Stimulated activated CD8-positive, alpha-beta memory T cell treated with anti-CD3 and anti-CD28 coated beads, Interleukin-2, amount 100 ng/mL, for 1 hour (primary cell): ENCODE measurements at places on chromosomes 4 and X.

- no peak for DNase-seq
Measured at GRCh38 chrX:118181030-118181429, 64.4 kb upstream of the KLHL13 start.

DNA sequence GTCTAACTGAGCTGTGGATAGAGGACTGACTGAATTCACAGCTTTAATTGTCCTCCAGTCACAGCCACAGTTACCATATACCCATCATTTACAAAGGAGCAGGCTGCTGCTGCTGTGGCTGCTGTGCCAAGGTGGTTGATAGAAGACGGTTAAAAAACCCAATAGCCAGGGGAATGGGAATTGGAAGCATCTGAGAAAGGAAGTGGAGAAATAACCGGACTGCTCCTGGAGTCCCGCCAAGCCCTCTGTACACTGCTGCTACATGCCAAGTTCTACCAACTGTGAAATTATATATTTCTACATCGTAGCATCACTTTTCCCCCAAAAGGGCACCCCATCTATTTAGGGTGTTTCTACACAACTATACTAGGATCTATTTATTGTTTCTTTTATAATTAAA is 279.7 kb upstream of the ARX start:
- DNase-seq, result no peak

- no peak for DNase-seq
Measured at GRCh38 chr4:7897811-7898210, 41.9 kb downstream of the AFAP1 start.

DNA sequence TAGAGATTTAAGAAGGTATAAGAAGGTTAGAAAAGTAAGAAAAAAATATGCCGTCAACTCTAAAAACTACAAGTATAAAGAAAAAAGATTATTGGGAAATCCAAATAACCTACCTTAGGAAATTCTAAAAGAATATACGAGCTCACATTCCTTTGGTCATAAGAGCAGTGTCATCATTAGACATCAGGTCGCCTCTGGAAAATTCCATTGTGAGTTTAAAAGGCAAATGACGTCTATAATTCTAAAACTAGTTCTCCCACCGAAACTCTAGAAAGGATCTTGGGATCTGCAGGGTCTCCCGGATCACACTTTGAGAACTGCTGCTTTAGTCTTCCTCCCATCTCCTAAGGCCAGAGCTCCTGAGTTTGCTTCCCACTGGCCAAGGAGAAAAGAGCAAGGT is 518 bp upstream of the SAT1 start:
- DNase-seq, result no peak

GRCh38 chr4:123304151-123304964 is 92.2 kb upstream of the SPRY1 start:
- DNase-seq, result no peak

GRCh38 chr4:10144479-10144878 is 27.9 kb upstream of the WDR1 start:
- no peak for DNase-seq

DNA sequence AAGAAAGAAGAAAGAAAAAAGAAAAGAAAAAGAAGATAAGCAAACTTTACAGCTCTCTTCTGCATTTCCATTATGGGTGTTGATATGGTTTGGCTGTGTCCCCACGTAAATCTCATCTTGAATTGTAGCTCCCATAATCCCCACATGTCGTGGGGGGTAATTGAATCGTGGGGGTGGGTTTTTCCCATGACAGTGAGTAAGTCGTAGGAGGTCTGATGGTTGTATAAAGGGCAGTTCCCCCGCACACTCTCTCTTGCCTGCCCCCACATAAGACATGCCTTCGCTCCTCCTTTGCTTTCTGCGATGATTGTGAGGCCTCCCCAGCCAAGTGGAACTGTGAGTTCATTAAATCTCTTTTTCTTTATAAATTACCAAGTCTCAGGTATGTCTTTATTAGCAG is 7.3 kb upstream of the RAB9A start:
- DNase-seq, result no peak

DNA sequence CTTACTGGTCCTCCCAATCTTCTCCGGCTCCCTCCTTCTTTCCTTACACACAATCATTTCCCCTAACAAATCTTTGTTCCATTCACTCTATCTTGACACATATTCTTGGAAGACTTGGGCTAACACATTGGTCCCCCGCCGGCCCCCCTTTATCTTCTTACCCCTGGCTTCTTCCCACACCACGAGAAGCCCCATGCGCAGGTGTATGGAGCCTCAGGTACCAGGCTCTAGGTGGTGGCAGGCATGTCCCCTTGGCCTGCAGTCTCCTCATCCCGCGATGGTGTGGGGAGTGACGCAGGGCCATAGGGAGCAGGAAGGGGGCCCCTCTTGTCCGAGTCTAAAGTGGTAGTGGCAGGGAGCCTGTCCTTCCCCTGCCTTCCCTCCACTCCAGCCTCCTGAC is 49.9 kb downstream of the DIPK2B start:
- DNase-seq, result no peak

GRCh38 chrX:142994988-142995387 is 30.7 kb upstream of the SPANXN4 start:
- DNase-seq, result no peak

DNA sequence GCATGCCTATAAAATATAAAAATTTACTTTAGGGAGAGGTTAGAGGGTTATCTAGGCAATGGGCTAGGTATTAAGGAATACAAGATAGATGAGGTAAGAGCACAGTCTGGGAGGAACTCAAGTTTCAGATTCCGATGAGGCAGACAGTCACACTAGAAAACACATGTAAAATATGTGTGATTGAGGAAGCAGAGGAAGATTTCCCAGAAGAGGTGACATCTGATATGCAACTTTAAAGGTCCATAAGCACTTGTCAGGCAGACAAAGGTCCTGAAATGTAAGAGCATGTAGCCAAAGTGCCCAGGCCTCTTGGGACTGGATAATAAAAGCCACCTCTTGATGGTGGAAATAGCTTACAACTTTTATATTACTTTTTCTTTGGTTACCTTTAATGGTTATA is 81.1 kb upstream of the AADAT start:
- DNase-seq, result no peak

- no peak for DNase-seq
Measured at GRCh38 chrX:154918060-154918483, 31.9 kb downstream of the F8A1 start.

DNA sequence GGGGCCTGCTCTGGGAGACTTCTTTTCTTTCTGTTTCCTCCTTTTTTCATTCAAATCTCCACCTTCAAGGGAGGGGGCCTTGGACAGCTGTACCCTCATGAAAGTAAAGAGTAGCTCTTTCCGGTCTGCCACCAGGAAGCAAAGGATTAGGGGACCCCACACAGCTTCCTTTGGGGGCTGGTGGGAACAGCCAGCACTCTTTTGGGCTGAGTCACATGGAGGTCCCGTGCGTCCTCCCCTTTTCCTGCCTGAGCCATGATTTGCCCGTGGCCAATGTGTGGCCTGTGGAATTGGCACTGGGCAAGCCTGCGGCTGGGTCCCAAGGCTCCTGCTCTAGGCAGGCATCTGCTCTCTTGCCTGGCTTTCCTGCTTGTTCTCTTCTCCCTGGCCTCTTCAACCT is 65.5 kb downstream of the FHDC1 start:
- DNase-seq, result no peak

DNA sequence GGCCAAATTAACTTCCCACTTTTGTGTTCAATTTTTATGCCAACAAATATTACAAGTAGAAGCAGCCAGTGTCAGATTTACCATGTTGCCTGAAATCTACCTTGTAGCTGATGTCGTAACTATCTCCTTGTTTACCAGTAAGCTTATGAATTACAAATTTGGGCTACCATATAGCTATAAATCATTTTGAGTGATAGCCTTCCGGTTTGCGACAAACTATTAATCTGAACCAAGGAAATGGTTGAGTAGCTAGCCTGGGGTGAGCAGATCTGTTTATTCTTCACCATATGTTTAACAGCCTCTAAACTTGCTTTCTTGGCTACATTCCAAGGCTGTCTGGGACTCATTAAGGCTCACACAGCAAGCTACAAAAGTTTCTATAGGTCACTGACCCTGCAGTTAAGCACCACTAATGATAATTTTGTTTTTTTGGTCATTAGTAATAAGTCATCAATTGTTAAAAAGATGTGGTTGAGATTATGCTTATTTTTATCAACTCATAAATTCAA is 218.7 kb upstream of the SPOCK3 start:
- DNase-seq, result no peak

GRCh38 chr4:140904904-140905303 is 148.7 kb upstream of the TBC1D9 start:
- DNase-seq, result no peak

DNA sequence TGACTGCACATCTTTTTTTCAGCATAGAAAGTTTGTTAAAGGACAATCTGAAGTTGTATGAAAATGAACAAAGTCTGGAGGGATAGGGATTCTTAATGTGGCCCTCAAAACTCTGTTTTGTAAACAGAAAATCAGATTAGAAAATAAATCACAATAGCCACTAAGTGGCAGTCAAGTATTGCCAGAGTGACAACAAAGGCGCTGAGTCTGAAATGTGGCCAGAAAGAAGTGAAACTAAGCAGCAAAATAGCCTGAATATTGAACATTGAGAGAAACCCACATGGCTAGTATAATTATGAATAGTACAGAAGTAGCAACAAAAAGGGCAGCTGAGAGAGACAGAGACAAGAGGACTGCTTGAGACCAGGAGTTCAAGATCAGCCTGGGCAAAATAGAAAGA is 81.1 kb upstream of the CT45A1 start:
- DNase-seq, result no peak

- DNase-seq, result no peak
Measured at GRCh38 chr4:169439244-169439643, 168.5 kb upstream of the SH3RF1 start.

GRCh38 chr4:185357211-185357610 is 38.5 kb downstream of the LRP2BP start:
- no peak for DNase-seq

DNA sequence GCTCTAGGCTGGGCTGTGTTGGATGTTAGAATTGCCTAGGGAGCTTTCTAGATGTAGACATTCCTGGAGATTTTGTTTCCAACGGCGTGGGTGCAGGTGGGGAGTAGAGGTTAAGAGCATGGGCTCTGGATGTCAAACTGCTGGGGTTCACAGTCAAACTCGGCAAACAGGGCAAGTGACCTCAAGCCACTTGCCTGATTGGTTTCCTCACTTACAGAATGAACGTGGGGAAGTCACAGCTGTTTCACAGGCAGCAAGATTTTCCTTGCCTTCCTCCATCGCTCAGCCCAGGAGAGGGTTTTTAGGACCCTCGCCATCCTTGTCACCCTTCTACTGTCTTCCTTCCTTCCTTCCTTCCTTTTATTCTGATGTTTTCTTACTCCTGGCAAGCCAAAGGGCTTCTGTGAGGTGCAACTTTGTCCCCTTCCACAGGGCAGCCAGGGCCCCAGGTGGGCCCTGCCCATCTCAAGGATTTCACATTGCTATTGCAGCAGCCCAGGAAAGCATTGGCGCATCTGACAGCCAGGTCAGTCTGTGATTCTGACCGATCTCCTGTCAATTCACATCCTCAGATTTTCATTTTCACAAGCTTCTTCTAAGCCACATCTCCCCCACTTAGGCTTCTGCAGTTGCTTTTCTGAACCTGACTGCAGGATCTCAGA is 7.0 kb downstream of the RTL5 start:
- no peak for DNase-seq

DNA sequence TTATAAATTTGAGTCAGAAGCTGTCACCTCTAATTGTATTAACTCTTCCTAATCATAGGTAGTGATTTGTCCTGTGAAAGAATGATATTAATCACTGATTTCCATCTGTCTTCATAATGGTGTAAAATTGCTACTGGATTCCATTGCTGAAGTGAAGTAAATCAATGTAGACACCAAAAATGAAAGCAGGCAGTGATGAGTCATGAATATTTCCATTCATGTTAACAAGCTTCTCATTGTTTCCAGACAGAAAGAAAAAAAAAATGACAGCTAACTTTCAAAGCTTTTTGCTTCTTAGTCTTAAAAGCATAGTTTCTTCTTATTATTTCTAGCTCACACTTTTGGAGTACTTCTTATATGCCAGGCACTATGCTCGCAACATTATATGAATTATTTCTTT is 21.5 kb downstream of the FAM114A1 start:
- no peak for DNase-seq

DNA sequence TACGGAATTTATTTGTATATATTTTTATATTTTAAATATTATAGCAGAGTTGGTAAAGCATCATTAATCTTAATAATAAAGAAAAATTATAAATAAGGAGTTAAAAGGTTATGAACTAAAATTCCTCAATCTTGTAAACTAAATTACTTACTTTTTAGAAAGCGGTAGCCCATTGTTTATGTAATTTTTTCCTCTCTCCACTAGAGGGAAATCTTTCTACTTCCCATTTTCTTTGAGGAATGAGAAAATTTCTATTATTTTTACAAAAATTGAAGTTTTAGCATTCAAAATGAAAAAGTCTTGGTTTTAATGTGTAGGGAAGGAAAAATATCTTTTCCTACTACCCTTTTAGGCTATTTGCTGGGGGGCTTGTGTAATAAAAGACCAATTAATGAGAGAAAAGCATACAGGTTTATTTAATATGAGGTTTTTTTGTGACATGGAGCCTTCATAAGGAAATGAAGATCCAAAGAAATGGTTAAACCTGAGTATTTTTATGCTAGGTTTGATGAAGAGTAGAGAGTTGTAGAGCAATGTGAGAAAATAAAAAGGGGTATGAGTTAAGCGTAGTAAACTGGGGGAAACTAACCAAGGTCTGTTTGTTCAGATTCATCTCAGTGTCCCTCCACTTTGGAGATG is 68.7 kb upstream of the ADAD1 start:
- no peak for DNase-seq

DNA sequence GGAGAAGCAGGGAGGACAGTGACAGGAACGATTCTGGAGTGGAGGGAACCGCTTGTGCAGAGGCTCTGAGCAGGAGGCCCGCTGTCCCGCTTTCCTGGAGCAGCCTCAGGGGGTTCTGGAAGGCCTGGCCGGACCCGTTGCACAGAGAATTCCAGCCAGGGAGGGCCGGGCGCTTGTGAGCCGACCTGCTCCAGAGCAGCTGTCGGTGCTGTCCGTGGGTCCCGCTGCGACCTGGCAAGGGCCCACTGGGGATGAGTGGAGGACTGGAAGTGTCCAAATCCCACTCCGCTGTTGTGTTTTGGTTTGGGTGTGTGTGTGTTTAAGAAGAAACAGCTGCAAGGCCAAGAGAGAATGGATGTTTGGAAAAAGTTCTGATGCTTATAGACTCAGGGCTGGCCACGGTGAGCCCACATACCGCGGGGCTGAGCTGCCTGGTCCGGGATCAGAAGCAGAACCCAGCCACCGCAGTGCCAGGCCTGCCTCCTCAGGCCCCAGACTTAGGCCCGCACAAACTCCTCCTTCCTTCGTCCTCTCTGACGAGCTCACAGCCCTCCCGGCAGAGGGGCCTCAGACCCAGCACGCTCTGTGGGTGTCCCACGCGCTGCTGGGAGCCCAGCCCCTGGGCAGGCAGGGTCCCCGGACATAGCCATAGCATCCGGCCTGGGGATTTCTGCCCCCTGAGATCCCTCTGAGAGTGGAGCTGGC is 73.9 kb downstream of the HTRA3 start:
- no peak for DNase-seq

GRCh38 chr4:26130173-26130572 is 190.6 kb upstream of the RBPJ start:
- DNase-seq, result no peak

DNA sequence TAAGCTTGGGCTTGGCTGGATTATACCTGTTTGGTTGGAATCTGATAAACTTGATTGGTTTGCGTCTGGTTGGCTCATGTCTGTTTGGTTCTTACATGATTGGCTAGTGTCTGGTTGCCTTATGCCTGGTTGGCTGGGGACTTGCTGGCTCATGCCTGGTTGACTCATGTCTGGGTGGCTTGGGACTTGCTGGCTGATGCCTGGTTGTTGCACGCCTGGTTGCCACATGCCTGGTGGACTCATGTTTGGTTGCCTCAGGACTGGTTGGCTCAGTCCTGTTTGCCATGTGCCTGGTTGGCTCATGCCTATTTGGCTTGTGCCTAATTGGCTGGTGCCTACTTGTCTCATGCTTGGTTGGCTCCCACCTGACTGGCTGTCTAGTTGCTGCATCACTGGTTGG is 104.5 kb downstream of the APOOL start:
- no peak for DNase-seq
